ENCODE measurements at places on chromosomes 4 and X. TPM values are rescaled to one million over a fixed set of nuclear protein-coding genes. Genes with fewer than 3 reads are reported as not detected.

Gene MAGEA10
- not detected for total RNA-seq

Gene NPY5R
- not detected for total RNA-seq

Gene FDCSP
- total RNA-seq = not detected

Gene DUSP21
- not detected for total RNA-seq

Gene TCEAL1
- 3.2 TPM for total RNA-seq

Gene TEC
- total RNA-seq = 0.73 TPM

Gene WDR17
- 1.2 TPM for total RNA-seq

Gene C4orf50
- total RNA-seq = 0.59 TPM

Gene CENPVL3
- not detected for total RNA-seq

Gene TMEM154
- 29.7 TPM for total RNA-seq

Gene GPRASP2
- 0.25 TPM for total RNA-seq

Gene ACTRT1
- total RNA-seq = not detected

Gene JCHAIN
- not detected for total RNA-seq

Gene MAGEA4
- not detected for total RNA-seq

Gene ITM2A
- total RNA-seq = 152 TPM

Gene SMIM10L2A
- total RNA-seq = 0.48 TPM

Gene CLDN34
- not detected for total RNA-seq

Gene MAGED4B
- total RNA-seq = 0.45 TPM

Gene GABRE
- not detected for total RNA-seq

Gene MGAT4D
- total RNA-seq = not detected

Gene SPOCK3
- not detected for total RNA-seq

Gene LINC00632
- 3.1 TPM for total RNA-seq

Gene NDNF
- total RNA-seq = not detected

Gene SPATA4
- not detected for total RNA-seq

Gene OTUD6A
- not detected for total RNA-seq

Gene ZNF827
- 17.2 TPM for total RNA-seq

Gene CRMP1
- total RNA-seq = 0.66 TPM

Gene PPP2R2C
- total RNA-seq = not detected

Gene MAGEA12
- total RNA-seq = not detected

Gene NAP1L2
- total RNA-seq = 2.4 TPM

Gene NEIL3
- total RNA-seq = 38.0 TPM
